Activated naive CD8-positive, alpha-beta T cell treated with anti-CD3 and anti-CD28 coated beads for 36 hours (primary cell): ENCODE measurements at places on chromosomes 2 and 18. TPM values are rescaled to one million over a fixed set of nuclear protein-coding genes. Genes with fewer than 3 reads are reported as not detected.

GRCh38 chr2:238242731-238243495, 3.1 kb upstream of the HES6 start:
- DNase-seq = no peak

- no peak for DNase-seq
Measured at GRCh38 chr2:242052421-242052820, 182.9 kb downstream of the RTP5 start.

- no peak for DNase-seq
Measured at GRCh38 chr18:47283476-47283875, 32.0 kb upstream of the SKOR2 start.

GRCh38 chr2:222862909-222863544, 2.2 kb downstream of the ACSL3 start:
- DNase-seq = no peak

The CELF4 gene
- total RNA-seq = not detected

DNA sequence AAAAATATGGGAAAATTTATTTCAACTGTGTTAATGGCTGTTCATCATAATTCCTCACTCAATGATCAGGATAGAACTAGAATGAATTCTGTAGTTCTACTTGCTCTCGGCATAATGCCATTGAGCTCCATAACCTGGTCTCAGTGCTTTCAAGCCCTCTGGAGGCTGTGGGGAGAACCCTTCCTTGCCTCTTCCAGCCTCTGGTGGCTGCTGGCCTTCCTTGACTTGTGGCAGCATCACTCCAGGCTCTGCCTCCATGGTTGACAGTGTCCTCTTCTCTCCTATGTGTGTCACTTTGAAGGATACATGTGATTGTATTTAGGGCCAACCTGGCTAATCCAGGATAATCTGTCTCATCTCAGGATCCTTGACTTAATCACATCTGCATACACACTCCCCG, 26.9 kb upstream of the CABYR start:
- DNase-seq = no peak

DNA sequence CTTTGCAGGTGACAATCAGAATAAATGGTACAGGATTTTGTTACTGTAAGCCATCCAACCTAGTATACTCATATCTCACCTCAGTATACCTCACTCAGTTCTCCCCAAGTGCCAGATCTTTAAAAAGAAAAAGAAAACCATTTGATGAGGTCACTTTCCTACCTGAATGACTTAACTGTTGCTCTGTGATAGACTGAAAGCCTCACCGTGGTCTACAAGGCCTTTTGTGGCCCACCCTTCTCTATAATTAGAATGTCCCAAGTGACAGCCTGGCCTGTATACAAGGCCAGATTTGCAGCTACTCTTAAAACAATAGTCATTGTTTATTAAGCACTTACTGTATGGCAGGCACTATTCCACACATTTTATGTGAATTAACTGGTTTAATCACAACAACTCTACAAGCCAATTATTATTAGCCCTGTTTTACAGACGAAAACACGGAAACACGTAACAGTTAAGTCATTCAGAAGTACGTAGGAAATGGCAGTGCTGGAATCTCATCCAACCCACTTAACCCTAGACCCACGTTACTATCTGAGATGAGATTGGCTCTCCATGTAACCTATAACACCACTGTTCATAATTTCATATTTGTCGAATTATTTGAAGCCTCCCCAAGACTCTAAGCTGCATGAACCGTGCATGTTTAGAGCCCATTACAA, 28.3 kb downstream of the PKP4 start:
- no peak for DNase-seq

GRCh38 chr18:50806208-50806616, 13.6 kb downstream of the MRO start:
- no peak for DNase-seq

The IL36B gene
- total RNA-seq = not detected

The HJURP gene
- 68.4 TPM for total RNA-seq

- no peak for DNase-seq
Measured at GRCh38 chr2:203209538-203209937, 29.3 kb upstream of the CYP20A1 start.

- no peak for DNase-seq
Measured at GRCh38 chr2:146701183-146701582, 1143.6 kb upstream of the ACVR2A start.

DNA sequence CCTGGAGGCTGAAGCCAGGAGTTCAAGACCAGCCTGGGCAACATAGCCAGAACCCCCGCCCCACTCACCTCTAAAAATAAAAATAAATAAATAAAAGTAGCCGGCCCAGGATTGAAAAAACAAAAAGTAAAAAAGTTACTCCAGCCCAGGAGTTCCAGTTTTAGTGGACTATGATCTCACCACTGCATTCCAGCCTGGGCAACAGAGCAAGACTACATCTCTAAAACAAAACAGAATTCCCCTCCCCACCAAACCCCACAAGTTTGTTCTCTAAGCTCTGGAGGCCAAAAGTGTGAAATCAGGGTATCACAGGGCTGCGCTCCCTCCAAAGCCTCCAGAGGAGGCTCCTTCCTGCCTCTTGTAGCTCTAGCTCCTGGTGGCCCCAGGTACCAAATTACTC, 1.7 kb downstream of the D2HGDH start:
- no peak for DNase-seq

GRCh38 chr2:128374711-128375413, 56.2 kb upstream of the HS6ST1 start:
- no peak for DNase-seq

GRCh38 chr2:222693837-222694236, 22.4 kb downstream of the MOGAT1 start:
- no peak for DNase-seq
